Stimulated activated CD4-positive, alpha-beta T cell treated with anti-CD3 and anti-CD28 coated beads, Interleukin-1b, Interleukin-23, amount 100 ng/mL, for 4 hours (primary cell): ENCODE measurements at places on chromosomes 12 and 14.

GRCh38 chr12:32566663-32567295, 112.3 kb upstream of the DNM1L start:
- no peak for DNase-seq

DNA sequence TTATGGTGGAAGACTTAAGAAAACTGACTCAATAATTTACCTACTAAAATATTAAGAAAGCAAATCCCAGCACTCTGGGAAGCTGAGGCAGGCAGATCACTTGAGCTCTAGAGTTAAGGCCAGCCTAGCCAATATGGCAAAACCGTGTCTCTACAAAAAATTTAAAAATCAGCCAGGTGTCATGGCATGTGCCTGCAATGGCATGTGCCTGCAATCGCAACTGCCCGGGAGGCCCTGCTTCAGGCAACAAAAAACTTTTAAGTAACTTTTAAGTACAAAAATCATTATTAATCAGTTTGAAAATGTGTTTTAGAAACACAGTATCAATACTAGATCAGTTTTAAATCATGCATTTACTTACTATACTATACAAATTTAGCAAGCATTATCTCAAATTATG, 17.5 kb downstream of the C2CD5 start:
- DNase-seq = no peak

- DNase-seq = no peak
Measured at GRCh38 chr12:82886671-82887340, 200.1 kb downstream of the TMTC2 start.

GRCh38 chr14:103739466-103739792, 23.8 kb downstream of the ZFYVE21 start:
- DNase-seq = no peak

DNA sequence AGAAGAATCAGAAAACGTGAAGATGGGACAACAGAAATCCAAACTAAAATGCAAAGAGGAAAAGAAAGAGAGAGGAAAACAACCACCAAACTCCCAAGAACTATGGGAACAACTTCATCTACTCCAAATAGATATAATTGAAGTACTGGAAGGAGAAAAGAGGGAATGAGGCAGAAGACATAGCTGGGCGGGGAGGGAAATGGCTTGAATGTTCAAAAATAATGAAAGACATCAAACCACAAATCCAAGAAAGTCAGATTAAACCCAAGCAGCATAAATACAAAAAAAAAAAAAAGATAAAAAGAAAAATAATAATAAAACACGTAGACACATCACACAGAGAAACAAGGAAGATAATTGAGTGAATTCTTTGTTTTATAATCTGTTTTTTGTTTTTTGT, 12.3 kb upstream of the HSP90B1 start:
- DNase-seq = no peak

DNA sequence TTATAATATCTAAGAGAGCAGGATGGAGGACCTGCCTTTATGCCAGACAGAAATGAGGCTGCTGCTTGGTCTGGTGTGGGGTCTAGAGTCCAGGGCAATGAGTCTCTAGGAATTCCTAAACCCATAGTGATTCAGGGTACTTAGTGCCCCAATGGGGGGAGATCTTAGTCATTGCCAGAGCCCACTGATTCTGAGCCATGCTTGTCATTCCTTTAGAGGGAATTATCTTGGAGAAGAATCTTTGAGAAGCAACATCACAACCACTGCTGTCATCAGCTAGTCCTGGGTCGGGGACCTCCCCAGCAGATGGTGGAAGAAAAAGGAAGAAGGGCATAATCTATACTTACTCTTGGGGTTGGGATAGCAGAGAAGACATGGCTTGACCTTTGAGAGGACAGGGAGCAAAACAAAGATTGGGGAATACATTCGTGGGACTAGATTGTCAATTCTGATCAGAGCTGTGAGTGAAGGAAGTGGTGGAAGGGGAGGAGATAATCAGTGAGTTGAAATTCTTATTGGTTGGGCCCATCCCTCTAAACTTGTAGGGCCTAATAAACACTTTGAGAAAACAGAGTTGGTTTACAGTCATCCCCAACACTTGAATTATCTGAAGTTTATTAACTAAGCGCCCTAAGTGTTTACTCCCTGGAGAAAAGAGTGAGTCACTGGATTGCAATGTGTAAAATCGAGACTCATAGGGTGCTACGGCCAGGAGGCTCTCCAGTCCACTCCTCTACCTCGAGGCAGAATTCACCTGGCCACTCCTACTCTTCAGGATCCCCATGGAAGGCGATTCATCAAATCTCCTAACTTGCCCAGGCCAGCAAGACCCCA, 3.0 kb upstream of the KRT3 start:
- DNase-seq = no peak

- DNase-seq = no peak
Measured at GRCh38 chr14:106670011-106670410, 1143.6 kb downstream of the TMEM121 start.

- peak; percentile 38 for DNase-seq
Measured at GRCh38 chr14:61188978-61189808, 91.9 kb downstream of the TMEM30B start.

GRCh38 chr14:76194327-76194726, 42.6 kb downstream of the GPATCH2L start:
- DNase-seq = no peak

GRCh38 chr14:43184540-43184939, 1322.5 kb downstream of the FSCB start:
- DNase-seq = no peak

DNA sequence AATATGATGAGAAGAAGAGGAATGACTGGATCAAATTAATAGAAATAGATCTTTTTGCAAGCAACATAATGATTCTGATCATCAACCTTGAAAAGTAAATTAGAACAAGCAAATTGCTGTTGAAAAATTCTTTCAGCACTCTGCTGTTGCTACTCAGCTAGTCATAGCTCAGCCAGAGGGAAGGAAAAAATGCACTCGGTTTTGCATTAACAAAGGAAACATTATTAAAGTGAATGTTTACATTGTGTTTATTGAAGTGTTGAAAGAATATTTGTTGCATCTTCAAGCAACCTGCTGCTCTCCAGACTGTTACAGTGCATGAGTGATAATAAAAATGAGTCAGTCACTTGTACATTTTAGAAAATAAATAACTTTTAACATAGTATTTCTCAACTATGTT, 26.5 kb downstream of the AP5M1 start:
- DNase-seq = no peak

GRCh38 chr12:75568393-75568792, 57.0 kb upstream of the KRR1 start:
- DNase-seq = no peak

GRCh38 chr12:92747151-92747550, 44.4 kb downstream of the PLEKHG7 start:
- no peak for DNase-seq

GRCh38 chr14:68473069-68473468, 319.8 kb downstream of the ZFP36L1 start:
- DNase-seq = no peak

- DNase-seq = peak; percentile 82
Measured at GRCh38 chr12:6426882-6427671, 17.7 kb upstream of the CD27 start.

- DNase-seq = no peak
Measured at GRCh38 chr12:67876305-67876915, 112.8 kb upstream of the IFNG-AS1 start.

DNA sequence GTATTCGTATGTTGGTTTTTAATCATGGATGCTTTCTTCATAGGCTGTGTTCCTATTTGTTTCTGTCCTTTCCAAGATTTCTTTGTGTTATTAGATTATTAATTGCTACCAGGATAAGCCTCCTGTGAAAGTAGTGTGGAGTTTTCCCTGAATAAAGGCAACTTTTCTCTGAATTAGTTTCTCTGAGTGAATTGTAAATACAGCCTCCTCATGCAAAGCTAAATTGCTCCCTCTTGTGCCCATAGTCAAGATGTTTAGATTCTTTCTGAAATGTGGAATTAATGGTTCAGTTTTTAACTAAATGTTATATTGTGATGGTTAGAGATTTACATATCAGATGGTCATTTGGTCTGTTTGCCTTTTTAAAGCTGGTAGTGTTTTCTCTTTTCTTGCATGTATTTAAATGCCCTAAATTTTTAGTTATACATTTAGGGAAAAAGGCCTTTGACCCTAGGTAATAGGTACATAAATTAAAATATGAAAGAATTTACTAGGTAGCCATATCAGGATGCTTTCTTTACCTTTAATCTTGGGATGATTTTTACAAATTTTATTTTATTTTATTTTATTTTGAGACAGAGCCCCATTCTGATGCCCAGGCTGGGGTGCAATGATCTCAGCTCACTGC, 8.9 kb downstream of the APAF1 start:
- DNase-seq = no peak
